IPS DF 6.9 (cell line): ENCODE measurements at places on chromosomes 12 and 14.

DNA sequence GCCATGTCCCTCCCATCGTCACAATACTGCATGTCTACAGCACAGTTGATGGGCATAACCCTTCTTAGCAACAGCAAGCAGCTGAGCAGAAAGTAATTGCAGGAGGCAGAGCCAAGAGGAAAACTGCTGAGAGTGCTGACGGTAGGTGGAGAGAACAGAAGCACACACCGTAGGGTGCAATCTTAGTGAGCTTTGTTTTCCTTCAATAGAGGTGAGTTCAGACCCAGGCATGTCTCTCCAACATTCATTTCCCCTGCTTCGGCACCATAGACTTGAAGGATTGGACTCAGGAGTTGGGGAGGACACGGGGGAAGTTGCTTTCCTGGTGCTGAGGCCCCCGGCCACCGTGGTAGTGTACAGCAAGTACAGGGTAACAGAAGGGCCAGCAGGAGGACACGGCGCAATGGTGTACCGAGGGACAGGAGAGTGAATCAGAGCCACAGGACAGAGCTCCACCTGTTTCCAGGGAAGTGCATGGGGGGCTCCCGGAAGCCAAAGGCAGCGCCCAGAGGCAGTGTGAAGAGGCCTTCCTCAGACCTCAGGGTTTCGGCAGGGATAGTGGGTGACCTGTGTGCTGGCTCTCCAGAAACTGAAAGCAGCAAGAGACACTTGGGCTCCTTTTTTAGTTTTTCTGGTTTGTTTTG, 36.3 kb upstream of the SINHCAF start:
- no peak for DNase-seq

DNA sequence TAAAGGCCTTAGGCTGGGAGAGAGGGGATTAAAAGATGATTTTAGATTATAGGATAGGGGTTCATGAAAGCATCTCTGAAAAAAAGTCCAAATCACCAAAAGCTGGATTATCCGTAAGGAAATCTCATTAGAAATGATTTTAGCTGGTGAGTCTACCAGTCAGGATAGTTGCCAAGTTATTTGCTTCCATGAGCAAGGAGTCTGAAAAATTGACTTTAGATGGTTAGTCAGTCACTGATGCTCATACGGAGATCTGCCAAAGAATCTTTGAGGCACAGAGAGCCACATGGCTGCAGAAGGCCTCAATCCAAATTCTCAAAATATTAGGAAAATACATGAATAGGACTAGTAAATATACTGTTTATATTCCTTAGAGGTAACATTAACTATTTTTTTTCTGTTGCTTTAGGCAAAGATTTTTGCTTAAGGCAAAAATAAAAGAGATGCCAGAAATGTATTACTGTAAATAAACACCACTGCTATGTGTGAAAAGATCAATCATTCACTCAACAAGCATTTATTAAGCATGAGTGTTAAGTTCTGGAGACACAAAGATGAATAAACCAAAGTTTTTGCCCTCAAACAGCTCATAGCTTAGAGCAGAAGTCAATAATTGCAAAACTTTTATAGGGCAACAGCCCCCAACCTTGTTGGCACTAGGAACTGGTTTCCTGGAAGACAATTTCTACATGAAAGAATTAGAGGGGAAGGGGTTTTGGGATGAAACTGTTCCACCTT, 105.2 kb downstream of the BBS10 start:
- no peak for DNase-seq

GRCh38 chr12:57250541-57250940, 446 bp downstream of the STAC3 start:
- DNase-seq, result no peak

DNA sequence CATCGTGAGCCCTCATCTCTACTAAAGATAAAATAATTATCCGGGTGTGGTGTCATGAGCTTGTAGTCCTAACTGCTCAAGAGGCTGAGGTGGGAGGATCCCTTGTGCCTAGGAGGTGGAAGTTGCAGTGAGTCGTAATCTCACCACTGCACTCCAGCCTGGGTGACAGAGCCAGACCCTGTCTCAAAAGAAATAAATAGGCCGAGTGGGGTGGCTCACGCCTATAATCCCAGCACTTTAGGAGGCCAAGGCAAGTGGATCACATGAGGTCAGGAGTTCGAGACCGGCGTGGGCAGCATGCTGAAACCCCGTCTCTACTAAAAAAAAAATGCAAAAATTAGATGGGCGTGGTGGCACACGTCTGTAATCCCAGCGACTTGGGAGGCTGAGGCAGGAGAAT, 70.9 kb downstream of the RESF1 start:
- no peak for DNase-seq

GRCh38 chr12:90399357-90399756, 555.6 kb downstream of the CCER1 start:
- DNase-seq, result no peak

GRCh38 chr14:96455588-96455987, 46.6 kb upstream of the PAPOLA start:
- DNase-seq, result no peak

GRCh38 chr12:66497008-66497897, 181.6 kb downstream of the GRIP1 start:
- DNase-seq, result no peak

DNA sequence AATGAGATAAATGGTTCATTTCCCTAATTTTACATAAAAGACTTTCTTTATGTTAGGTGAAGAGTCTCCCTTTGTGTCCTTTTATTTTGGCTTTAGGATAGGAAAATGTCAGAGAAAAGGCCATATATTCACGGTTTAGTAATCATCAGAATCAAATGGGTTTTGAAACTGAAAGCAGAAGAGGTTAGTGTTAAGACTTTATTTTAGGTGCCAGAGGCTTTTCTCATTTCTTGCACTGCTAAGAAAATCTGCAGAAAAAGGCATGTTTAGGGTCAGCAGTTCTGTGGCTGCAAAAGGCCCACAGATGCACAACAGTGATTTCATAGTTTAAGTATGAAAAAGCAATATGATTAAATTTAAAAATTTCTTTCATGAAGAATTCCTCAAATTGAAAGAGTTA, 80.4 kb upstream of the SINHCAF start:
- no peak for DNase-seq

DNA sequence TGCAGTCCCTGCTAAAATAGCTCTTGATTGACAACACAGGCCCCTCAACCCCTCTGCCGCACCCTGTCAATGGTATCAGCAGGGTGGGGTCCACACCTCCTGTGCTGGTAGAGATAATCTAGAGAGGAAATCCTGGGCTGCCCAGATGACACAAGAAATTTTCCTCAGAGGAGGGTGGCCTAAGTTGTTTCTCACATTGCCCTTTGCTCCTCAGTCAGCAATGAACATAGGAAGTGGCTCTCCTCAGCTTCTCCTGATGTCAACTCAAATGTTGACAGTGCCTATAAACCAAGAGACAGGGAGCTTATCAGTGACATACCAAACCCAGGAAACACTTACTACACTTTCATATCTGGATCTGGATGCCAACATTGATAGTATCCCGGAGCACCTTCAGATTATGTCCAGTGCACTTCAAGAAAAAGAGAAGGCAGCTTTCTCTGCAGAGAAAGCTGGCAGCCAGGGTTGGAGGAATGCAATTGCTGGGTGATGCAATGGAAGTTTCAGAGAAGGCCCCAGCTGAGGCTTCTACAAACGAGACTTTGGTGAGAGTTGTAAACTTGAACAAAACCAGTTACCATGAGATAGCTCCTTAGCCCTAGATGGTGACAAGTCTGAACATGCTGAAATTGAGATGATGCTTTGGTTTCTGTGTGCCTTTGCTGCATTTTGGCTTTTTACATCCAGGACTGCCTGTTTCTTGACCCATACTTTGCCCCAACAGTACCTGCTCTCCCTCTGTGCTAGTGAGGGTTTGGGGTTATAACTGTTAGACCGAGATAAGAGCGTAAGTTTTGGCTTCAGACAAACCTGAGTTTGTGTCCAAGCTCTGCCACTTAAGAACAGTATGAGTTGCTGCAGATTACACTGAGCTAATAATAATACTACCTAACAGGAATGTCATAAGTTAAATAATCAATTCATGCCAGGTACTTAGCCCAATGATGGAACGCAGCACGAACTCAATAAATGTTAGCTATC, 183.5 kb downstream of the NUAK1 start:
- no peak for DNase-seq

GRCh38 chr12:79000501-79000900, 135.9 kb downstream of the SYT1 start:
- no peak for DNase-seq

DNA sequence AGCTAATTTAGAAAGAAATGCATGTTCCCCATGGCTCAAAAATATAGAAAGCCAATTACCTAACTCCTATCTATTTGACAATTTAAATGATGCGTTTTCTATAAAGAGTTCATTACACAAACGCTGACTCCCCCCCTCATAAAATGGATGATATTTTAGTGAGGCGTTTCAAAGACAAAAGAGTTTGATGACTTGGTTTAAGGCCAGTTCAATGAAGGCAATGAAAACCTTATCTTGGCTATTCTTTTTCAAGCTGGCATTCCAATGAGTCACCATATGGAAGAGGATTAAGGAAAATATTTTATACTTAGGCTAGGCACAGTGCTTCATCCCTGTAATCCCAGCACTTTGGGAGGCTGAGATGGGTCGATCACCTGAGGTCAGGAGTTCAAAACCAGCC, 62.7 kb downstream of the HMGA2 start:
- DNase-seq, result no peak

DNA sequence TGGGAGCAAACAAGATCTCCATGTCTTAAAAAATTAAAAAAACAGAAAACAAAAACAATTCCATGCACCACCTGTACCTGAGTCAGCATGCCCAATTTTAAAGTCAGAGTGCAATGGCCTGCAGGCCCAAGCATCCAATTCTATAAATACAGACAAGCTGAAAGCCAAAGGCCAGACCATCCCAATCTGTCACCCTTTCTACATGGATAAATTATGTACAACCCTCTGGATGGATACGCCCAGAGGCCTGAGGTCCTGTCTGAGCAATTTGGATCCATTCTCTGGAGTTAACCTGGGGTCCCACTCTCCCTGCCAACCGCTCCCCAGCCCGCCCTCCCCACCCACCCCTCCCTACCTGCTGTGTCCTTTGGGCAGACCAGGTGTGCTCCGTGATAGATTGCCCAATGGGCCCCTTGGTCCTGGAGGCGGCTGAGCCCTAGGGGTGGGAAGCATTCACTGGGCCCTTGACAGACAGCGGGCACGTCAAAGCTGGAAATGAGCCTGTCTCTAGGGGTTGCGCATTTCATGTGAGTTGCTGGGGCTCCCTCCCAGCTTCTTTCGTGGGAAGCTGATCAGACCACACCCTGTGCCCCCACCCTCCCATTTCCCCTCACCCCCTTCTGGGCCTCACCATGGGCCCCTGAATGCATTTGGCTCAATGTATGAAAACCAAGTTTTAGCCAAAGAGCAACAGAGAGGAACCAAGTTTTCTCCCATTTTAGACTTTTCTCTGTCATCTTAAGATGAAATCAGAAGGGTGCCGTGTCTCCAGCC, 171.3 kb downstream of the BCL11B start:
- DNase-seq, result no peak

- DNase-seq, result no peak
Measured at GRCh38 chr14:32019276-32019675, 57.8 kb upstream of the ARHGAP5 start.

DNA sequence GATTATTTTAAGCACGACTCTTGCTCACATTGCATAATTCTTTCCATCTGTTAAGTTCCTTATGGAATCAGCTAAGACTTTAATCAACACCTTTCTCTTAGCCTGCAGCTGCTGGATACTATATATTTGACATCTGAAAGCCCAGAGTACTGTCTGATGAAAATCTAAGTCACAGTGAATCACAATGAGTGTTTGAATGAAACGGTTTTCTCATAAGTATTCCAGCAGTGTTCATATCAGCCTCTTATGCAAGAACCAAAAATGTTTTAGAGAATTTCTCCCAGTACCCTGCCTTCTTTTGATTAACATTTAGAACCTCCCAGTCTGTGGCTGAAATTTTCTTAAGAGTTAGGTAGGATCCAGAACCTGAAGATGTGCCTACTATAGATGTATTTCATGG, 55.6 kb downstream of the FRMD6 start:
- DNase-seq, result no peak

- DNase-seq, result no peak
Measured at GRCh38 chr14:39768589-39768988, 336.4 kb upstream of the FBXO33 start.

- no peak for DNase-seq
Measured at GRCh38 chr12:22787557-22787956, 162.6 kb downstream of the ETNK1 start.

DNA sequence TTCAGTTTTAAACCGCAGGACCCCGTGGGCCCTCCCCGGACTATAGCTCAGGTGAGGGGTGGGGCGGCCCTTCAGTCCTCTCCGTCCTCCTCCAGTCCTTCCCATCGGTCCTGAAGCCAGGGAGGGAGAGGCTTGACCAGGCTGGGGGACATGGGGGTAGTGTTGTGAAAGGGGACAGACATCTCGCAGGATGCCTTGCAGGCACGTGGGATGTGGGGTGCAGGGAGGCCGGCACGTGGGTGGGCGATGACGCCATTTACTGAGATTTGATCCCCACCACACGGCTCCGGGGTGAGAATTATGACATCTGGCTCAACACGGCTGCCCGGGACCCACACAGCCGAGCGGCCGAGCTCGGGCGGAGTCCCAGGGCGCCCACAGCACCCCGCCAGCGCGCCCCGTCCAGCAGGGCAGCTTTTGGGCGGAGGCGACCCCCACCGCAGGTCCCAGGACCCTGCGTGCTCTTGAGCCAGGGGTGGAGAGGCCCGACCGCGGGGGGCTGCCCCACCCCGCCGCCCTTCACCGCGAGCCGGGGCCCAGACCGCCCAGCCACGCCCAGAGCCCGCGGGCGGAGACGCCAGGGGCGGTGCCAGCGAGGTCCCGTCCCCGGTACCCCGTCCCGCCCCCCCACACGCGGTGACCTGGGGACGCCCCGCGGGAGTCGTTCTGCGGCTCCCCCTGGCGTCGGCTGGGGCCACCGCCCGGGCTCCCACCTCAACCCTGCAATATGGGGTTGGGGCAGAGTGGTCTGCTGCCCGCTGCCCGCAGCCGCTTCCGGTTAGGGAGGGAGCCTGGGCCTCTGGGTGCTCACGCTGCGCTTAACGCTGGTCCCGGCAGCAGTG, 3.3 kb upstream of the EXOC3L4 start:
- no peak for DNase-seq

- no peak for DNase-seq
Measured at GRCh38 chr12:120797677-120798642, 72.3 kb downstream of the ACADS start.

DNA sequence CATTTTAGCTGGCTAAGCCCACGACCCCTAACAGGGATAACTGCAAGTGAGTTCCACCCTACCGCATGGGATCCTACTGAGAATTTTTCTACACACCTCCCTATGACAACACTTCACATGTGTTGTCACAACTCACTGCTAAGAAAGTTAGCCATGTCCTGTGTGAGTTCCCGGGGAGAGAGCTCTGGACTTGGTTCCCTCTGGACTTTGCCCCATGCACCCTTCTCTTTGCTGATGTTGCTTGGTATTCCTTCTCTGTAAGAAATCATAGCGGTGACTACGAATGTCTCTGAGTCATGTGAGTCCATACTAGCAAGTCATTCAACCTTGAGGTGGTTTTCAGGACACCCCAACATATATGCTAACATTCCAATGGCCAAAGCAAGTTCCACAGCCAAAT, 9.5 kb upstream of the CDKN3 start:
- no peak for DNase-seq

GRCh38 chr12:46470036-46470627, 97.6 kb upstream of the SLC38A2 start:
- no peak for DNase-seq

GRCh38 chr12:49636979-49637755, 13.8 kb downstream of the PRPF40B start:
- peak; percentile 57 for DNase-seq
